IMR-90 (cell line): ENCODE measurements at places on chromosomes 12 and 14. TPM values are rescaled to one million over a fixed set of nuclear protein-coding genes. Genes with fewer than 3 reads are reported as not detected.

The COL2A1 gene
- 0.05 TPM in 1 of 2 replicates, not detected in the other for polyA plus RNA-seq

The FAM186B gene
- 0.10 TPM in 2 replicates for polyA plus RNA-seq

The PKP2 gene
- polyA plus RNA-seq: 0.10 and 0.11 TPM in 2 replicates

The GRIP1 gene
- 0.07 and 0.17 TPM in 2 replicates for polyA plus RNA-seq

DNA sequence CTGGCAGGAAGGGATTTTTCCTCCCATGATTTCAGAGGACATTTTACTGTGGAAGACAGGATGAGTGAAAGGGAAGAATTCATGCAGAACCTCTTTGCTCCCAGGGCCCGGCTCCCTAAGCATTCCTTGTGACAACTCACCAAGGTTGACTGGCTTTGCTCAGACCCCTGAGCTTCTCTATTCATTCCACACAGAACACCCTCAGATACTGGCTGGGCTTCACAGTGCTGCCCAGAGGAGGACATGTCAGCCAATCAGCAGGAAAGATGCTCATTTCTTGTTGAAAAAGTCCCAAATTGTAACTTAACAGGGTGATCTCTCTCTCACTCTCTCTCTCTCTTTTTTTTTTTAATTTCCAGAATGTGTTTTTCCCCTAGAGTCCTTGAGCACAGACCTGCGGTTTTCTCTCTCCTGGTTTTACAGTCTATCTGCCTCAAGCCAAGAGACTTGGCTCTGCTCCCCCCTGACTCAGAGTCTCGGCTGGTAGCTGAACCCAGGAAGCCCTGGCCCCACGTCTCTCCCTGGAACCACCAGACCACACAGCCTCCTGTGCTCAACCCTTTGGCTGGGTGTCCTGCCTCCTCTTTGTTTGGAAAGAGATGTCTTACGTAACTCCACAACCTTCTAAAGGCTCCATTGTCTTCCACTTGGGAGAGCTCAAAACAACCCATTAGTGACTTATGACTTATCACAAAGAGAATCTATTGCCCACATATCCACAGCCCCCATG lies 43.9 kb downstream of the SSPN start:
- DNase-seq: peak; percentile 79

GRCh38 chr14:64971943-64972791 lies at the start of gene RAB15:
TSS of gene RAB15 (minus strand) at chr14:64972336. CDS start at chr14:64972076, 260 bp downstream.
- DNase-seq: peak; percentile 6

DNA sequence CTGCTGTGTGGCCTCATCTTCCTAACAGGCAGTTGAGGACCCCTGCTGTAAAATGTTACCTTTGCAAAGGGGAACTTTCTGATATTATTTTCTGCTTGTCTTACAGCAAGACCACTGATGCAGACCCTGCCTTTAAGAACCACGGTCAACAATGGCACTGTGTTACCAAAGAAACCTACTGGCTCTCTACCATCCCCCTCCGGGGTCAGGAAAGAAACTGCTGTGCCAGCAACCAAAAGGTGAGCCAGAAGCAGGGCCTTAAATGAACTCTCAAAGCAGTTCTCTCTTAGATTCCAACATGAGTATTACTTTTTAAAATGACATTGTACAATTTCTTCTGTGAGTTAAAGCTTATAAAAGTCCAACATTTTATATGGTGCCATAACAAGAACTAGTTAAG lies 72.2 kb downstream of the EML1 start:
- no peak for DNase-seq

GRCh38 chr12:98754095-98754494 lies 109.0 kb downstream of the APAF1 start:
- DNase-seq: peak; percentile 77

DNA sequence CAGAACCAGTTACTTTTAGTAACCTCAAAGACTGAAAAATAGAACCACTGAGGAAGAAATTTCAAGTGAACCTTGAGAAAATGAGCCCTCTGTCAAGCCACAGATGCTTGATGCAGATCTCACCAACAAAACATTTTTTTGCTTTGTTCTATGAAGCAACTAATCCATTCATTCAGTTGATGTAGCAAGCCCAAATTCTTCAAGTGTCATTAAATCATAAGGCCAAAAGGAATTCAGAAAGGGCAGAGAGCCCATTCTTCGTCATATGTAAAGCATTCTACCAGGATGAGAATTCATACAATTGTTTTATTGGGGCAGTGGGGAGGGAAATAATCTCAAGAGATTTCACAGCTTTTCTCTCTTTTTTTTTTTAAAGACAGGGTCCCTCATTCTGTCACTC lies 218.0 kb upstream of the RGS6 start:
- DNase-seq: peak; percentile 90

DNA sequence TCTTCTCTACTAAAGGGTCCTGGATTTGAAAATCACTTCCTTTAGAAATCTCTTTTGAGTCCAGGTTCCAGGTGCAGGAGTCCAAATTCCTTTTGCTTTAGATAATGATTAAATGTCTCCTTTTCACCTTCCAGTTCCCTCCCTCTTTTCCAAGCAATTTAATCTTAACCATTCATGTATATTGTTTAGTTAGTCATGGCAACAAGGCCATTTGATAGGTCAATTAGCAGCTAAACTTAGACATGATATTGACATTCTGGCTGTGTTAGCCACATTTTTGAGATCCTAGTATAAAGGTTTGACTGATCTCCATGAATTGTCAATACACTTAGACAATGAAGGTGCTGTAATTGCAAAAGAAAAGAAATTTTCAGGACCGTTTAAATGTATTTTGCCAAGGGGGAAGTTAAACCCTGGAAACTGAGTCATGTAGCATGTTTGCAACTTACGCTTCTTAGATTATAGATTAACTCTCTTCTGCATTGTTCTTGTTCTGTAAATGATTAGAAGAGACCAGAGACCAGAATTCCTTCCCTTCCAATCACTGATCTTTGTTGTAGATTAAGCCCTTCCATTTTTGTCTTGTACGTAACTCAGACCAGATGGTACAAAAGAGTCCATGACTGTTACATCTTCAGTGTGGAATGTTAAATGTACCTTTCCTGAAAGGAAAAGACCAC lies 12.4 kb upstream of the C12orf75 start:
- DNase-seq: no peak

DNA sequence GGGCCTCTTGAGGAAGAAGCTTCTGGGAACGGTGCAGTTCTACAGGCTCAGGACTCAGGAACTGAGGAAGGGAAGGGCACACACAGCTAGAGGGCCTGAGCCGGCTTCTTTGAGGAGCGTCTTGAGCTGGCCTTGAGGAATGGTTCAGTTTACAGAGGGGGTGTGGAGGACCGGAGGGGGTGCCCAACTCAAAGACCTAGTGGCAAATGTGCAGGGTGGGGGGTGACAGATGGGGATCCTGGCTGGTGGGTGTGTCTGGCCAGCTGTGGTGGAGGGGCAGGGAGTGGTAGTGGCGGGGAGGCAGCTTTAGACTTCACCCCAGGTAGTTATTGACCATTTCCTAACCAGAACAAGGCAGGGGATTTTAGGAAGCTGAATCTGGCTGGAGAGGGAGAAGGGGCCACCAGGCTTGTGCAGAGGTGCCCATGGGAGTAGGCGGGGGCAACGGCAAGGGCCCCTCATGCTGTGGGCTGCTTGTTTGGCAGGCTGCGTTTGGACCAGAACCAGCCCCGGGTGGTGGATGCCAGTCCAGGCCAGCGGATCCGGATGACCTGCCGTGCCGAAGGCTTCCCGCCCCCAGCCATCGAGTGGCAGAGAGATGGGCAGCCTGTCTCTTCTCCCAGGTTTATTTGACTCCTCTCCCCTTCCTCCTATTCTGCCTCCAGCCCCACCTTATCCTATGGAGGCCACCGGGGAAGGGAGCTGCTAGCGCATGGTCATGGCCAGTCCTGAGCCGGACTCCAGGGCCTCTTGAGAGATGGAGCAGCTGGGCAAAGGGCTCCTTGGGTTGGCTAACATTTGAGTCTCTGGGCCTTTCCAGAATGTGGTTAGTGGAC lies 27.8 kb downstream of the PAPLN start:
- DNase-seq: no peak

DNA sequence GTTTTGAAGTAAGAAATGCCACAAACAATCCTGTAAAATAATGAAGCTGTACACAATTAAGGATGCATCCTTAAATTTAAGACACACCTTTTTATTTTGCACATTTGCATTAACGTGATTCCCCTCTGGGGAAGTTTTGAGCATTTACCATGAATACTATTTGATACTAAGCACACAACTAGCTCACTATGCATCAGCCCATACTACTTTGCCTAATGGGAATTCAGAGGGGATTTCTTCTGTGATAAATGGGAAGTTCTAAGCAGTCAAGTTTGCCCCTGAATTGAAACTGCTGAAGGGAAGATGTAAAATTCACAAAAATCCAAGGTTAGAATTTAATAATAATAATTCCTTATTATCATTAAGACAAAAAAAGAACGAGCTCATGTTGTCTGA lies 27.4 kb downstream of the SINHCAF start:
- DNase-seq: no peak

- DNase-seq: peak; percentile 37
Measured at GRCh38 chr12:11650286-11651281, 1.1 kb downstream of the ETV6 start.

DNA sequence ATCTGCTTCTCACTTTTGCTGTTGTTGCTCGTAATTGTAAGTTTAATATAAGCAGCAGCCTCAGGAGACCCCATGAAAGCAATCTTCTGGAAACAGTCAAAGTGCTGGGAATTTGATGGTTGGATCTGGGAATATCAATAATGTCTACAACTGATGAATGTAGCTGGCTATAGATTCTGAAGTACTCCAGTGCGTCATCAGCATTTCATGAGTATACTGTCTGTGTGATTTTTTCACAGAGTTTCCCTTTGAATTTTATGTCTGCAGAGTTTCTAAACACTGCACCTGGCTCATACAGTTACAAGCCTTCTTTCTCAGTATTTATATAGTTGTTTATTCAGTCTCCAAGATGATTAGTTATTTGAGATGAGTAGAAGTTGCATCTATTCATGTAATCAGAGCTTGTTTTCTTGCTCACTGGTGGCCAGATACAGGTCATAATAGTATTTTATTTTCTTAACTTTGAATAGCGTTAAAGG lies 222.3 kb downstream of the RAD51B start:
- no peak for DNase-seq
